ENCODE measurements at places on chromosomes 5 and 9. TPM values are rescaled to one million over a fixed set of nuclear protein-coding genes. Genes with fewer than 3 reads are reported as not detected.

DNA sequence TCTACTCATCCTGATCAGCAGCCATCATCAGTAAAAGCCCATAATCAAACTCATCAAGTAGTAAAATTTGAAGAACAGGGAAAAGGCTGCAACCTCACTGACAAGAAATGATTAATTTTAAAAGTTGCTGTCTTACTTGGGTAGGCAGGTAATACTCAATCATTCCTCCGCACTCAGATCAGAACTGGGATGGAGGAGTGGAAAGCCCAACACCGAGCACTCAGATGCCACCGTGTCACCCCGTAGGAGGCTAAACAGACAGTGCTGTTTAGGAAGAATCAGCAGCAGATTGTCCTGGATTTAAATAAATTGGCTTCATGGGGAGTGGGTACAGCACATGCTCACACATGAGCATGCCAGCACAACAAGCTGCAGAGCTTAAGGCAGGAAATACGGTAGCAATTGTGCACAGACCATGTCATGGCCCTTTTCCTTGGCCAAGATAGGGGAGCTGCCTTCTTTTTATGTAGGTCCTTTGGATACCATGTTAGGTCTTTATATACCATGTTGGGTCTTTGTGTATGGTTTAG lies 92.6 kb upstream of the CDH6 start:
- DNase-seq: no peak

DNA sequence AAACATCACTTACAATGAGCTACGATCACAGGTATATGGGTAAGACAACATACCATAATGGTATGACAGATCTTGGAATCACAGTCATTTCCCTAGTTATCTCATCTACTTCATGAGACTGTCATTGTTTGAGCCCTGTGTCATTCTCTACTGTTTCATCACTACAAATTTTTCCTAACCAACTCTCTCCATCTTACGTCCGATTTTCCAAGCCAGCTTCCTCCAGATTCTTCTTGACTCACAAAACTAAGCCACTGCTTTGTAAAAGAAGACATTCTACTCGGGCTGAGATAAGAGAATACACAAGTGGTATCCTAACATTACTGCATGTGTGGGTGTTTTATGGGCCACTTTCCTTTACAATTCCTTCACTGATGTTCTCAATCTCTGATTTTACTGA lies 49.6 kb downstream of the SERINC5 start:
- DNase-seq: no peak

- DNase-seq: no peak
Observed at GRCh38 chr9:98714833-98715232, 6.1 kb upstream of the GABBR2 start.

- DNase-seq: peak; percentile 35
Observed at GRCh38 chr5:75052192-75053053, at the start of gene GCNT4. Gene GCNT4 (minus strand): TSS chr5:75052558. CDS start chr5:75030037, 22,521 bp downstream.

DNA sequence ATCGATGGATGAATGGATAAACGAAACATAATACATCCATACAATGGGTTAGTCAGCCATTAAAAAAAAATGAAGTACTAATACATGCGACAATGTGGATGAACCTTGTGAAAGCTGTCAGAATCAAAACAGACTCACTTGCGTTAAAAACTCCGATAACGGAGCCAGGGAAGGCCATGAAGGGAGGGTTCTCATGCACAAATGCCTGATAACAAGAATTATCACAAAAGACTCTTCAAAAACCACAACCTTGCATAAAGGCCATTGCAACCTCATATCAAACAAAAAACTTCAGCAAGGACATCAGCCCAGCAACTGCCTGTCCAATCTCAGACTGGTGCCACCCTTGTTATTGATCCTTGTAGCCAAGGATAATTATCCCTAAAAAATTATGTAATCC lies 13.7 kb downstream of the ERMP1 start:
- no peak for DNase-seq

Gene PCDHGB5
- total RNA-seq: 3.9 TPM

Gene FAM169A
- total RNA-seq: 23.5 TPM
